ENCODE measurements at places on chromosomes 6 and 20. TPM values are rescaled to one million over a fixed set of nuclear protein-coding genes. Genes with fewer than 3 reads are reported as not detected.
A peak's percentile ranks its signal among the peaks of the same experiment; 100 is the strongest.

- no peak overlapping the region for H3K27ac ChIP-seq
- no peaks in the 10 kb centered on the region for H3K36me3 ChIP-seq
- DNase-seq, result peak; percentile 86
- H3K4me1 ChIP-seq, result peaks cover 3% of the 10 kb centered on the region
- no peak overlapping the region for H3K4me3 ChIP-seq
These were observed 146.9 kb downstream of the PHACTR3 start for GRCh38 chr20:59751075-59751711.

DNA sequence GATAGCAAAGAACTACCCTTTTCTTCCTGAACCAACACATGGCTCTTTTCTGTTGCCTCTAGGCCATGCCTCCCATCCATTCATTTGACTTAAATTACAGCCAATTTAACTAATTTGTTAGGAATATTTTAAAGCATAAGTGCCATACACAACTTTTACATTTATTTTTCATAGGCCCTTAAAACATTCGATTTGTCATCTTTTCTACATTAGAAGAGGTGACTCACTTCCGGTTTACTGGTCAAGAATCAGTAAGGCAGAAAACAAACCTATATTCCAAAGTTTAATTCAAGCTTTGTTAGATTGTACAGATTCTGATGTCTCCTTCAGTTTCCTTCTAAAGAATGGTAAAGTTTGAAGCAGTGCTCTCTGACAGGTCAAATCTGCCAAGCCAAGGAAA is 344.3 kb downstream of the SAMD5 start:
- H3K27me3 ChIP-seq, result no peaks in the 10 kb centered on the region
- H3K4me3 ChIP-seq, result no peak overlapping the region
- H3K27ac ChIP-seq, result no peak overlapping the region
- no peaks in the 10 kb centered on the region for H3K36me3 ChIP-seq
- no peak for DNase-seq

DNA sequence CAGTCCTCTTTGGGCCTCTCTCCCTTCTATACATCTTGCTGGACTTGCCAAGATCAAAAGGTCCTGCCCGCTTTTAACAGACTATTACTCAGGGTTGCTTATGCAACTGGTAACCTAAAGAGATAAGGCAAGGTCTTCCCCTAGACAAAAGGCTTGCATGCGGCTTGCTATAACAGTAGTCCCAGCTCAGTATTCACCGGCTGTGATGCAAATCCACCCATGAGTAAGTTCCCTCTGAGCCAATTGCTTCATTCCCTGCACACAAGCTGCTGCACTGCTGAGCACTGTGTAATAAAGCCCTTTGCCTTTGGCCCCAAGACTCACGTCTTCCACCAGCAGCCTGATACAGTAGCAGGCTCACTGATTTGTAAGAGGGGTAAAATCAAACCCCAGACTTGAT is 363.8 kb downstream of the PRKN start:
- H3K36me3 ChIP-seq, result peaks cover 3% of the 10 kb centered on the region
- H3K4me1 ChIP-seq, result peaks cover 5% of the 10 kb centered on the region
- DNase-seq, result no peak
- no peak overlapping the region for H3K4me3 ChIP-seq

- no peak for DNase-seq
- H3K36me3 ChIP-seq, result peaks cover 6% of the 10 kb centered on the region
- H3K27ac ChIP-seq, result no peak overlapping the region
These were observed 184.6 kb downstream of the ATXN1 start for GRCh38 chr6:16576451-16577368.

GRCh38 chr6:112413780-112414179 is 66.7 kb downstream of the RFPL4B start:
- no peak overlapping the region for H3K4me3 ChIP-seq
- no peak overlapping the region for H3K27ac ChIP-seq
- H3K4me1 ChIP-seq, result peaks cover 10% of the 10 kb centered on the region
- H3K27me3 ChIP-seq, result no peaks in the 10 kb centered on the region
- H3K36me3 ChIP-seq, result no peaks in the 10 kb centered on the region
- DNase-seq, result no peak

DNA sequence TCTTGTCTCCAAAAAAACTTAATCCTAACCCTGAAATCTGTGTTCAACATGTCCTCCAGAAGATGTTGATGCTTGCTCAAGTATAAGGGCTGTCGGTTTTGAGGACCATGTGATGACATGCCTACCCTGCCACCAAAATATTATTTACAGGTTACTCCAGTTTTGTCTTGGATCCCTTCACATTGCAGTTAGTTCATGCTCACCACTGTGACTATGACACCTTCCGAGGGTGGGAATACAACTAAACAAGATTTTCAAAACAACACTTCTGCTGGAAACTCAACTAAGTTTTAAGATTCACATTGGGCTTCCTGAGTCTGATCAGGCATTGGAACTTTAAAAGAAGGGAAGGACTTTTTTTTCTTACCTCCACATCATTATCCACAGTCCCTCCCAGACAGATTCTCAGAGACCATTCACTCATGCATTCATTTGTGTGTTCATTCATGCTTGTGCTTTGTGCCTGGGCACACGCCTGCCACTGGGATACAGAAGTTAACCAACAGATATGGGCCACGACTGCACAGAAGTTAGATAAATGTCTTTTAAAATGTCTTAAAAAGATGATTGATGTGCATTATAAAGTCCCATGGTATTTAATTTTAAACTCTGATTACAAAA is 118.7 kb upstream of the GJE1 start:
- peaks cover 37% of the 10 kb centered on the region for H3K4me1 ChIP-seq
- peak overlapping the region; percentile 80 for H3K27ac ChIP-seq
- H3K36me3 ChIP-seq, result no peaks in the 10 kb centered on the region
- no peak for DNase-seq
- H3K4me3 ChIP-seq, result no peak overlapping the region

- H3K27me3 ChIP-seq, result no peaks in the 10 kb centered on the region
- H3K4me1 ChIP-seq, result peaks cover 6% of the 10 kb centered on the region
- no peak overlapping the region for H3K27ac ChIP-seq
- no peak overlapping the region for H3K4me3 ChIP-seq
These were observed 27.2 kb downstream of the IL22RA2 start for GRCh38 chr6:137146206-137146605.

GRCh38 chr6:28634761-28635546 is 109.3 kb downstream of the GPX5 start:
- peaks cover 12% of the 10 kb centered on the region for H3K4me1 ChIP-seq
- DNase-seq, result no peak

GRCh38 chr6:15026832-15027231 is 219.0 kb upstream of the JARID2 start:
- no peak for DNase-seq
- no peaks in the 10 kb centered on the region for H3K27me3 ChIP-seq
- peak overlapping the region; percentile 73 for H3K27ac ChIP-seq
- no peaks in the 10 kb centered on the region for H3K36me3 ChIP-seq

DNA sequence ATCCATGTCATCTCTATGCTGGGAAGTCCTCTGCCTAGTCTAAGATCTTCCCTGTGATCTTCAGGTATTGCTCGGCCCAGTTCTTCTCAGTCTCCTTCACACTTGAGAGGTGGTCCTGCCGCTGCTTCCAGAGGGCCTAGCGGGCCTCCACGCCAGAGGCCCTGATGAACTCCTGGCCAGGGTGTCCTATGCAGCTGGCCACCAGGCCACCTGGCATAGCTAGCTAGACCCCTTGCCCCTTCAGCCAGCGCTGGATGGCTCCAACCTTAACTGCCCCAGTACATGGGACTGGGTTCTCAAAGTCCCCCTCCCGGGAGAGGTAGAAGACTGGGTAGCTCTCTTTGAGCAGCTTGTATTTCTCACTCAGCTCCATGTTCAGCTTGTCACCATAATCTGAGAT is 81.1 kb downstream of the ZFP64 start:
- no peak for DNase-seq
- no peak overlapping the region for H3K4me3 ChIP-seq
- no peaks in the 10 kb centered on the region for H3K27me3 ChIP-seq
- peaks cover 2% of the 10 kb centered on the region for H3K36me3 ChIP-seq

GRCh38 chr20:49676581-49677291 is 36.9 kb downstream of the B4GALT5 start:
- H3K27ac ChIP-seq, result peak overlapping the region; percentile 84
- no peak for DNase-seq
- peaks cover 83% of the 10 kb centered on the region for H3K4me1 ChIP-seq

DNA sequence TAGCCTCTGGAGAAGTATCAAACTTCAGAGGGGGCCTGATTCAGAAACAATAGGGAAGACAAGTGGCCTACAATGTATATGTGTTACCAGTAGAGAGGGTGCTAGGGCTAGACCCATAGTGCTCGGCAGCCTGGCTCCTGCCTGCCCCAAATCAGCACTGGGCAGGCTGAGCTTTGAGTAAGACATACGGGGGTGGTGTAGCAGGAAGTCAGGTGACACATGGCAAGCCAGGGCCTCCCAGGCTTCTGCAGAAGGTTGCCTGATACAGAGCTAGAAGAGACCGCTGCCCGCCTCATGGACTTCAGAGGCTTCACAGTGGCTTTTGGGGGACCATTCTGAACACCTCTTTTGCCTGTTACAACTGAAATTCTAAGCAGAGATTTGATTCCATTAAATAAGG is 43.4 kb downstream of the RALY start:
- H3K4me1 ChIP-seq, result peaks cover 18% of the 10 kb centered on the region
- DNase-seq, result no peak
- peak overlapping the region; percentile 55 for H3K27ac ChIP-seq
- H3K36me3 ChIP-seq, result peaks cover 17% of the 10 kb centered on the region

DNA sequence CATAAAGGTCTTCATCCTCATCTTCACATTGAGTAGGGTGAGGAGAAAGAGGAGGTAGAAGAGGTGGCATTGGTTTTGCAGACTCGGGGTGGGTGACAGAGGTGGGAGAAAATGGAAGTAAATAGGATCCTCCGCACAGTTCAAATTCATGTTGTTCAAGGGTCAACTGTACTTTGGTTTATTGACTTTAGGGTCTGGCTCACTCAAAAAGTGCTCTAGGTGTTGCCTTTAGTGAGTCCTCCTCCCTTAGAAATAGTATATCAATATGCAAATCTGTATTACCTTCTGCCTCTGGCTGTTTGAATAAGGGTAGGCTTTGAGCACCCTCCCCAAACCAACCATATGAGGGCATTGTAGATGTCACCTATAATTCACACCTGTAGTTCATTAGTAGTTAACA is 54.7 kb downstream of the KIF6 start:
- H3K36me3 ChIP-seq, result peaks cover 2% of the 10 kb centered on the region
- peaks cover 17% of the 10 kb centered on the region for H3K4me1 ChIP-seq
- H3K4me3 ChIP-seq, result no peak overlapping the region

DNA sequence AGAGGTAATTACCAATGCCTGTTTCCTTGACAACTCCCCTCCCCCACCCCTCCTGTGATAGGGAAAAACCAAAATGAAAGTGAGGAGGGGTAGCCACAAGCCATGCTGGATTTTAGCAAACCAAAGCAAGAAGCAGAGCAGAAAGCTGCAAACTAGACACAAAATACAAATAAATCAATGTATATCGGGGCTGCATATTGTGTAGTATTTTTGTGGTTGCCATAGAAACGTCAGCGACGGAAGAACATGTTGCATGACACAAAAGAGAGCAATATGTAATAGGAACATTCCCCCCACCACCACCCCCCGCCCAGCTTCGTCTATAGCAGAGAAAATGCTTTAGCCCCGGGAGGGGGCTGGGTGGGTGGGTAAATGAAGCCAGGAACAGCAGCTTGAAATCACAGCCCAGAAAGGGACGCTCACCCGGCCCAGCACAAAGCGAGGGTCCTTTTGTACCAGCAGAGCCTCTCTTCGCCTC is 548 bp downstream of the AGPAT4 start:
- no peaks in the 10 kb centered on the region for H3K27me3 ChIP-seq
- peak overlapping the region; percentile 96 for H3K27ac ChIP-seq
- H3K4me1 ChIP-seq, result peaks cover 32% of the 10 kb centered on the region
- H3K36me3 ChIP-seq, result peaks cover 2% of the 10 kb centered on the region

GRCh38 chr6:13049666-13050254 is 278.6 kb downstream of the TBC1D7 start:
- no peaks in the 10 kb centered on the region for H3K4me1 ChIP-seq
- no peaks in the 10 kb centered on the region for H3K36me3 ChIP-seq
- H3K27ac ChIP-seq, result no peak overlapping the region
- no peak overlapping the region for H3K4me3 ChIP-seq
- H3K27me3 ChIP-seq, result peaks cover 13% of the 10 kb centered on the region

DNA sequence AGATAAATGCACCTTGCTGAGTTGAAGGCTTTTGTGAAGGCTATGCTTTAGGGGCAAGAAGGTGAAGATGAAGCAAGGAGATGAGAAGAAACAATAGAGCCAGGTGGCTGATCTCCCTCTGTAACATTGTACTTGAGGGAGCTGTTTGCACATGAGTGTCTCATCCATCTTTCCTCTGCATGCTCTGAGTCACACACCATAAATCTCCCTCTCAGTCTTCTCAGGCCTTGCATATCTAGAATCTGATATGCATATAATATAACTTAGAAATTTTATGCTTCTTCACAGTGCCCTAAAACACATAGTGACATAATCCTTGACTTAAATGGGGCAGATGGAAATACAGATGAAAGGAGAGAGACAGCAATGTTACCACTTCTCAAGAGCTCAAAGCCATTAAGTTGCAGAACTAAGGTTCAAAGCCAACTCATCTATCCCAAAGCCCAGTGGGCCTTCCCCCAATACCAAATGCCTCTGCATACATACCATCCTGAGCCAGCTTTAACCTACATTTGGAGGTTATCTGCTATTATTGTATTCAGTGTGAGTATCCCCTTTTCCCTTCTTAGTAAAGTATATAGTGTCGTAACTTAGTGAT is 62.4 kb upstream of the STXBP5 start:
- DNase-seq, result no peak
- no peak overlapping the region for H3K27ac ChIP-seq
- H3K27me3 ChIP-seq, result no peaks in the 10 kb centered on the region
- H3K36me3 ChIP-seq, result no peaks in the 10 kb centered on the region
- H3K4me1 ChIP-seq, result peaks cover 4% of the 10 kb centered on the region

GRCh38 chr6:139016337-139017213 is 12.0 kb upstream of the ABRACL start:
- H3K27ac ChIP-seq, result no peak overlapping the region

DNA sequence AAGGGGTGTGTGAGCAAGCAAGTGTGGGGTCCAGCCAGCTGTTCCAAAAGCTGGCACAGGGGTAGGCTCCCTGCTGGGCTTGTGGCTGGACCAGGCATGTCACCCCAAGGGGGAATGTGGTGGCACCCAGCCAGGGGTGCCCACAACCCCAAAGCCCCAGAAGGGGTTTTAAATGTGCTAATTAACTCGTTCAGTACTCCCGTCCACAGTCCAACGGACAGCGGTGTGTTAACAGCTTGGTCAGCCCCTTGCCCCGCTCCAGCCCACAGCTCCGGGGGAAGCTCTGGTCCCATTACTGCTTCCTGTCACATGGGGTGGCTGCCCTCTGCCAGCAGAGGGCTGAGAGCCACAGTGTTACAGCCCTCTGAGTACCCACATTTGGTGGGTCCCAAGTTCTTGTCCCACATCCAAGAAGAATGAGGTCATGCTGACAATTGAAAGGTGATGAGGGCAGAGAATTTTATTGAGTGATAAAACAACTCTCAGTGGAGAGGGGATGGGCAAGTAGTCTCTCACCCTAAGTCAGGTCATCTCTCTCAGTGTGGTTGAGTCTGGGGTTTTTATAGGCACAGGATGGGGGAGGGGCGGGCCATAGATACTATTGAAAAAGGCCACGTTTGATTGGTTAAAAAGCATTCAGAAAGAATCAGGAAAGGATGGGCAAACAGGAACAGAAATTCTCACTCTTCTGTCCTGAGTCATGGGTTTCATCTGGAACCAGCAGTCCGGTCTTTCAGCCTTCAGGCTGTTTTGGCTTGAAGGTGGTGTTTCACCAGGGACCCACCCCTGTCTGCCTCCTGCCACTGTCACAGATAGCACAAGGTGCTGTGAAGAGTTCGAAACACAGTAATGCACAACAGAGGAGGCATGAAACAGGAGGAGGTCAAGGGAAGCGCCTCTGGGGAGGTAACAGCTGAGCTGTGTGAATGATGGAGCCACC is 238.5 kb downstream of the NFATC2 start:
- H3K36me3 ChIP-seq, result peaks cover 6% of the 10 kb centered on the region
- no peak overlapping the region for H3K4me3 ChIP-seq
- no peaks in the 10 kb centered on the region for H3K27me3 ChIP-seq

Gene POM121L2
- not detected for total RNA-seq

Gene PDYN
- total RNA-seq, result not detected

Gene FAM209A
- 0.55 TPM for total RNA-seq

Gene TRIM10
- total RNA-seq, result not detected
